H4 (cell line): ENCODE measurements at places on chromosomes 5 and 9. TPM values are rescaled to one million over a fixed set of nuclear protein-coding genes. Genes with fewer than 3 reads are reported as not detected.

The GZMA gene
- total RNA-seq, result not detected in 2 replicates

The UBQLN1 gene
- total RNA-seq, result 89.6 and 94.6 TPM in 2 replicates

The LRRC19 gene
- total RNA-seq, result not detected in 2 replicates

The MARCOL gene
- total RNA-seq, result not detected in 2 replicates

The RGS7BP gene
- total RNA-seq, result not detected in 2 replicates

The C5orf52 gene
- total RNA-seq, result not detected in 2 replicates

The HTR1A gene
- total RNA-seq, result not detected in 2 replicates

The PRLR gene
- 0.12 and 1.1 TPM in 2 replicates for total RNA-seq
